ENCODE measurements at places on chromosomes 7 and 10.
A peak's percentile ranks its signal among the peaks of the same experiment; 100 is the strongest.

DNA sequence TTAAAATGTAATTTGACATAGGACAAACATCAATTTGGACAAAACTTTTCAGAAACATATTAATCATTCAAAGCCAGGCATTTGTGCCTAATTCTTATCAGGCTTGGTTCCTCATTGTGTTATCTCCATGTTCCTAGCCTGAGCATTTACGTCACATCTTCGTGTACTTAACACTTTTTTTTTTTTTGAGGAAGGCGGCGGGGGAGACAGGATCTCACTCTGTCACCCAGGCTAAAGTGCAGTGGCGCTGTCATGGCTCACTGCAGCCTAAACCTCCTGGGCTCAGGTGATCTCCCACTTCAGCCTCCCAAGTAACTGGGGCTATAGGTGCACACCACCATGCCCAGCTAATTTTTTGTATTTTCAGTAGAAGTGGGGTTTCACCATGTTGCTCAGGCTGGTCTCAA, 19.8 kb downstream of the HNRNPA2B1 start:
- no peak for DNase-seq

GRCh38 chr10:43417950-43418768, 9.2 kb upstream of the HNRNPF start:
- no peak for DNase-seq

GRCh38 chr10:77247031-77247990, 390.3 kb downstream of the KCNMA1 start:
- DNase-seq, result no peak

- DNase-seq, result no peak
Observed at GRCh38 chr7:77245015-77245755, 45.6 kb upstream of the FGL2 start.

DNA sequence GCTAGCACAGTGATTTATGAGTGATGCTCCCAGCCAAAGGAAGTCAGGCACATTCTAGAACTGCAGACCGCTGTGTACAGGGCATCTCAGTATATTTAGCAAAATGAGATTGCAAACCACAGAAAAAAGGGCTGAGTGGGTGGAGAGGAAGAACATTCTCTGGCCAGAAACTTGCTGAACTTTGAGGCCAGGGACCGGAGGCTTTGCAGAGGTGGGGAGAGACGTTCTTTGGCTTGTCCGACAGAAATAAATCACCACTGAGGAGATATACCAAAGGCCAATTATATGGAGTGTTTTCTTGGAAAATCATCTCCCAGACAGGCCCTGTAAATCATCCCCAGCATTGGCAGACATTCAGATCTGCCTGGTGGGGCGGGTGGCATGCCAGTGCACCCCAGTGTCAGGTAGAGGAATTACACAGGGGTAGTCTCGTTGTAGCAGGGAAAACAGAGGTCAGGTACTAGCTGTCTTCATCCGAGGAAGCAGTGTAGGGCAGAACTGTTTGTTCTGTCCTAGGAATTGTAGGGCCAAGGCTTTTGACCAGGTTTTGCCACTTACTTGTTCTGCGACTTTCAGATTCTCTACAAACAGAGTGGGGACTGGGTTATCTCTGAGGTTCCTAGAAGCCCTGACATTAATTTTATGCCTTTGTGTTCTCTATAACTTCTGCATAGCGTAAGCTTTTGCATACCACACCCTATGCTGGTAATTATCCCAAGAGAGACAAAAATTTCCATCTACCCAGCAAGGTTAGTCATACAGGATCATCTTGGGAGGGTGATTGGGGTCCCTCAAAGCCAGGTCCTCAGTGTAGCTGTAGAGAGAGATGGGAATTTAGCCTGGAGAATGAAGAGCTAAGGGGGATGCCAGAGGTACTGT, 655.6 kb downstream of the LRMDA start:
- DNase-seq, result no peak

DNA sequence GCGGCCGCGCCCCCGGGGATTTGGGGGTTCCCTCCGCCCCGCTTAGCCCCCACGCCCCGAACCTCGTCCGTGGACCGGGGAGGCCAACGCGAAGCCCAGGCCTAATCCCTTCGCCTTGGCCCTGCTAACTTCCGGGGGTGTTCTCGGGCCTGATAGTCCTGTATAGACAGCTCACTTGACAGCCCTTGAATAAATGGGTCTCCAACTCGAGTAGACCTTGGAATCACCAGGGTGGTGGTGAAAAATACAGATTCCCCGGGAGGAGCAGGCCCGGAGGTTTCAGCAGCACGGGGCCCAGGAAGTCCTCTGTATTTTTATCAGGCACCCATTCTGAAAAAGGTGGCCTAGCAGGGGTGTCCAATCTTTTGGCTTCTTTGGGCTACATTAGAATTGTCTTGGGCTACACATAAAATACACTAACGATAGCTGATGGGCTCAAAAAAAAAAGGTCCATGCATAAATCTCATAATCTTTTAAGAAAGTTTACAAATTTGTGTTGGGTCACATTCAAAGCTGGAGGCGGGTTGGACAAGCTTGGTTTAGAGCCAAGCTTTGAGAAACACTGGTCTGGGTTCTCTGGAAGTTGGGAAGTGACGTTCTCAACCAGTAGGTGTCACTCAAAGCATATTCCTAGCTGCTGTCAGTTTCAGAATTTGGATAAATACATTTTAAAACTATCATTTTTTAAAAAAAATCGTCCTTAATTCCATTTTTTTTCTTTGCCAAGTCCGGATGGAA, 221.7 kb downstream of the PHTF2 start:
- no peak for DNase-seq

- no peak for DNase-seq
Observed at GRCh38 chr7:34735526-34735925, 77.5 kb downstream of the NPSR1 start.

GRCh38 chr7:136709876-136710275, 158.6 kb upstream of the CHRM2 start:
- DNase-seq, result no peak

GRCh38 chr7:12741951-12742575, 54.6 kb downstream of the ARL4A start:
- DNase-seq, result no peak

DNA sequence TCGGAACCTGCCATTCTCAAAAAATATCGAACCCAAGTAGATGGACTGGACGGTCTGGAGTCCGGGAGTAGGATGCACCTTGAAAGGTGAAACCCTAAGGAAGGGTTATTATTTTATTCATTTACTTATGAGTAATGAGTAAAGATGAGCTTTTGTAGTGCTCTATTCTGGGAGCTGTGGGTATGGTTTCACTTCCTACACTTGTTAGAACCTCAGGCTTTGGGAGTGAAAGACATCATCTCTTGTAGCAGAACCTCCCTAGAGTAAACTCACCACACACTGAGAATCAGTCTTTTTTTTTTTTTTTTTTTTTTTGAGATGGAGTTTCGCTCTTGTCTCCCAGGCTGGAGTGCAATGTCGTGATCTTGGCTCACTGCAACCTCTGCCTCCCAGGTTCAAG, 389.4 kb upstream of the AUTS2 start:
- DNase-seq, result no peak

- no peak for DNase-seq
Observed at GRCh38 chr10:102140218-102140617, 7.4 kb downstream of the PPRC1 start.

- no peak for DNase-seq
Observed at GRCh38 chr7:146510088-146510680, 393.6 kb downstream of the CNTNAP2 start.

DNA sequence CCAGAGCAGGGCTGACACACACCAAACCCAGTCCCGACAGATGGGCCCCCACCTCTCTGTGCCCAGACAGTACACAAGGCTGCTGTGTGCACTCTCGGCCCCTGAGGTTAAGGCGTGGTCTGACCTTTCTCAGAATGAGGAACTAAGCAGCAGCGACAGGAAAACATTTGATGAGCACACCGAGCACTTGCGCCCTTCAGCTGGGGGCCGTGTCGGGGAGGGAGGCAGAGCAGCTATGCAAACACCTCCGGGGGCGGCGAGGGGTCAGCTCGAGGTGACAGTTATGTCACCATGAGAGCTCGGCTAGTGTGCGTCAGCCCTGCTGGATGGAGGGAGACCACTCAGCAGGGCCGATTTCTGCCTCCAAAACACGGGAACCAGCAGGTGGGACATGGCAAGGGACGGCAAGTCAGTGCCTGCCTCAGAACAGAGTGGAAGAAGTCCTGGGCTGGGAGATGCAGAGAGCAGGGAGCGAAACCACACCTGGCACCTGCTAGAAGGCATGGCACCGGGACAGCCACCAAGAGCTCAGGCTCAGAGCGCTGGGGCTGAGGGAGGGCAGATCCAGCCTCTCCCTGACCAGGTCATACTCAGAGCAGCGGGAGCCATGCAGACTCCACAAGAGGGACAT, 57.4 kb downstream of the CHST15 start:
- DNase-seq, result peak; percentile 5

DNA sequence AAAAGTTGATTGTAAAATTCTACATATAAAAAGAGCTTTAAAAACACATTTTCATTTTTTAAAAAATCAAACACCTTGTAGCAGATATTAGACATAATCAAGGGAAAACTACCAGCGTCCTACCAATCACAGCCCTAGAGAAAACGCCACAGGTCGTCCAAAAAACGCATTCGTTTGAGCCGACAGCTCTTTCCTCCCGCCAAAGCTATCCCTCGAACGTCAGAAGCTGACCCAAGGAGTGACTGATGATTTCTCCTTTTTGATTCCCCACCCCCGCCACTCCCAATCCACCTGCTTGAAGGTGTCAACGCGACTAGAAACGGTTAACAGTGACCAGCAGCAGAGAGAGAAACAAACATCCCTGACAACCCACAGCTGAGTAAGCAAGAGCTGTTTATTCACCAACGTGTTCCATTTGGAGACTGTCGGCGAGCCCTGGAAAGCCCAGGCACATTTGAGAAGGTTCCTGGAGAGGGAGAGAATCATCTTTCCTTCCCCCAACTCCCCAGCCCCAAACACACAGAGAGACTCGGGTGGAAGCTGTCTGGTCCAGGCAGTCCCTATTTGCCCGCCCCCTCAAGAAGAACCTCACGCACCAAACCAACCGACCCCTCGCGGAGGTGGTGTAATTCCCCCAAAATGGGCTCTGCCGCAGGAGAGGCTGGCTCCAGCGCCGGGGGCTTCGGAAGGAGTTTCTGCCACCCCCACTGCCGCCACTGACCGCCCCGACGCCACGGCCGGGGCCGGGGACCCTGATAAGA, 622 bp downstream of the CPEB3 start:
- DNase-seq, result no peak

- no peak for DNase-seq
Observed at GRCh38 chr10:131580674-131581073, 269.2 kb upstream of the TCERG1L start.

DNA sequence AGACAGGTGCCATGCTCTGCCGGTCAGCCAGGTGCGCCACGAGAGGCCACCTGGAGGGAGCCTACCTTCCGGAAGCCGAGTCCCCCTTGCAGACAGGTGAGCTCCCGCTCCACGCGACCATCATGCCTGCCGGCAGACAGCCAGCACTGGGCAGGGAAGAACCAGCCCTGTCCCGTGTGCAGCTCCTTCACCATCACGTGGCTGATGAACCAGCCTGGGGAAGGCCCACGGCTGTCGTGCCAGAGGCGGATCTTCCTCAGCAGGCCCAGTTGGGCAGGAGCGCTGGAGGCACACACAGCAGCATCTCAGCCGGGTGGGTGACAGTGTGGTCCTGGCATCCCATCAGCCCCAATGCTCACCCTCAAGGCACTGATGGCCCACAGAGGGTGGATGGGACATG, 108.9 kb downstream of the PKD1L1 start:
- DNase-seq, result no peak

DNA sequence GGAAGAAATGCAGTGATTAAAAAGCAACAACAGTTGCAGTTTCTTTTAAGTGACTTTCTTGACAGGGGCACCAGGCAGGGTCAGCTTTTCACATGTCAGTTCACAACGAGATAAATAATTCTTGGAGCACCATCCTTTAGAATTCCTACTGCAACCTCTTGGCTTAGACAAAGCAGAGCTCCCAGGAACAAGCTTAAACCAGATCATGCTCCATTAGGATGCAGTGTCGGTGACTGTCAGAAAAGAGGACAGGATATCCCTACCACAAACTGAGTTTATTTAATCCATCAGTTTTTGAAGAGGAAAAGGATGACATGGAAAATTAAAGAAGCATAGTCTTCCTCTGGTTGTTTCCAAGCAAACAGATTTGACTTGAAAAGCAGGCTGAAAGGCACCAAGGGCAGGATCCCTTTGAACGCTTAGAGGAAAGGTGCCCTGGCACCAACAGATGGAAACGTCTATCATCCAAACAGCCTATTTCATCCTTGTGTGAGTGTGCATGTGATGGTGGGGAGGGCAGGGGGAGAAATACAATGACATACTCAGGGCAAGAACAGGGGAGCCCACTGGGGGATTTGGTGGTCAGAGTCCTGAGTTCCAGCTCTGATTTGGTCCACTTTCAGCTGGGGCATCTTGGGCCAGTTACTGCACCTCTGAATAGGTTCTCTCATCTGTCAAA, 332.1 kb upstream of the AOAH start:
- DNase-seq, result no peak

DNA sequence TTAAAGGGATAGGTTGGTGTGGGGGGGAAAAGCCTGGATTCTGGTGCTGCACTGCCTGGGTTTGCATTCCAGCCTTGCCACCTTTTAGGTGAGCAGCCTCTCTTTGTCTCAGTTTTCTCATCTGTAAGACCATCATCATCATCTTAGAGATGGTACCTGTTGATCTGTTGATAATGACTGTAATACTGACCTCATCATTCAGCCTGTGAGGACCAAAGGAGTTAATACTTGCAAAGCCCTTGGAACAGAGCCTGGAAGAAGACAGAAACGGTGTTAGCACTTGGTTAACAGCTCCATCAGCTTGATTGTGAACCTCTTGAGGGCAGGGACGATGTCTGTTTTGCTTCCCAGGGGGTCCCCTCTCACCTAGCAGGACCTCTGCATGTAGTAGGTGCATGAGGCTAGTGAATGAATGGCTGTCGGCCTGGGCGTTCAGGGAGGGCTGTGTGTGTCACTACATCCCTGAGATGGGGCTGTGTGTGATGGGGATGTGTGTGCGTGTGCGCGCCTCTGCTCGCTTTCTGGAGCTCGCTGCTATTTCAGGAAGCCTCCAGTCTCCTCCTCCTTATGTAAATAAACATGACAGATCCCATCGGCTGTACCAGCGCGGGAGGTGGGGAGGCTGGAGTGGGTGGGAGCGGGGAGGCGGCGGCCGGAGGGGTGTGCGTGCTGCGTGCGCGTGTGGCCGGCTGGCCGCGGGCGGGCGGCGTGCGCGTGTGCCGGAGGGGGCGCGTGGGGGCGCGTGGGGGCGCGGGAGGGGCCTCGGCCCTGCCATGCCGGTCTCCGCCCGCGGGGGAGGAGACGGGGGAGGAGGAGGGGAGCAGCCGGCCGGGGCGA, 61.2 kb downstream of the NEURL1 start:
- DNase-seq, result no peak

- no peak for DNase-seq
Observed at GRCh38 chr7:79620291-79620690, 166.8 kb upstream of the MAGI2 start.

- no peak for DNase-seq
Observed at GRCh38 chr7:142329062-142329790, 71.4 kb upstream of the PRSS58 start.

GRCh38 chr10:91891125-91892001, 17.9 kb downstream of the FGFBP3 start:
- DNase-seq, result no peak

GRCh38 chr10:132765435-132765834, 20.5 kb downstream of the NKX6-2 start:
- DNase-seq, result no peak

GRCh38 chr10:11465406-11465805, 146.0 kb downstream of the USP6NL start:
- no peak for DNase-seq

GRCh38 chr10:21522631-21523406, 2.7 kb downstream of the SKIDA1 start:
- no peak for DNase-seq
